ENCODE measurements at places on chromosomes 5 and 9.

- no peak for DNase-seq
Observed at GRCh38 chr5:158967541-158967940, 132.2 kb downstream of the EBF1 start.

- DNase-seq, result no peak
Observed at GRCh38 chr5:77518304-77518703, 26.2 kb upstream of the WDR41 start.

GRCh38 chr9:77933019-77933418, 98.6 kb downstream of the GNAQ start:
- DNase-seq, result no peak

DNA sequence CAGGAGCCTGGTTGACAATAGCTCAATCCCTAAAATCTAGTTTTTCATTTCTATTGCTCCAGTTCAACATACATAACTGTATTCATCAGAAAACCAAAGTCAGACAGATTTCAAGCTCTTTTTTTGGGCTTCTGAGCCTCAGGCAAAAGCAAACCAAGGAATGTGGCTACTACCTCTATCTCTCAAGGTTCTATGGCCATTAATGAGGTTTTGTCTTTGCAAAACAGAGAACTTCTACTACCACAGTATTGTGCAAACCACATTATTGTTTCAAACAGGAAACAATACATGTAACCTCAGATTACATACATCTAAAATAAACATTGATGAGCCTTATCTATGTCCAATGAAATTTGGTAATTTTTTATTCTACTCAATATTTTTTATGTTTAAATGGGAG, 35.5 kb upstream of the FTMT start:
- no peak for DNase-seq

- no peak for DNase-seq
Observed at GRCh38 chr9:84748112-84748511, 78.6 kb downstream of the NTRK2 start.

- DNase-seq, result no peak
Observed at GRCh38 chr9:92513349-92513748, 22.4 kb downstream of the ECM2 start.

DNA sequence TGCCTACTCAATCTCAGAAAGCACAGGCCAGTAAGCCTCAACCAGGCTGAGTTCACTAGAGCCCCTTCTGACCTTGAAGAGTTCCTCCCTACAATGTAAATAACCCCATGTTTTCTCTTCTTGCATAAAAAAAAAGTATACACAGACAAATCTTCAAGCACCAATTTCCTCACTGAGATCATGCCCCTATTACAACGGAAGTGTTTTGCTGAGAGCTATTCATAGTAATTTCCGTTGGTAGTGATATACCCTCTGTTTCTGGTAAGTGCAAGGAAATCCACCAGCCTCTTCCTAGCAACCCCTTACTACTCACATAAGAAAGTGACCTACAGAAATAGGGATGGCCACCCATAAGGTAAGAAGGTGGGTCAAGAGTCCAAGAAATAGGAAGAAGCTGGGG, 76.4 kb upstream of the TARS1 start:
- no peak for DNase-seq

GRCh38 chr9:70802758-70803436, 318.5 kb downstream of the TRPM3 start:
- DNase-seq, result no peak

- DNase-seq, result peak; percentile 60
Observed at GRCh38 chr5:130836729-130837649, 328.1 kb downstream of the HINT1 start.

DNA sequence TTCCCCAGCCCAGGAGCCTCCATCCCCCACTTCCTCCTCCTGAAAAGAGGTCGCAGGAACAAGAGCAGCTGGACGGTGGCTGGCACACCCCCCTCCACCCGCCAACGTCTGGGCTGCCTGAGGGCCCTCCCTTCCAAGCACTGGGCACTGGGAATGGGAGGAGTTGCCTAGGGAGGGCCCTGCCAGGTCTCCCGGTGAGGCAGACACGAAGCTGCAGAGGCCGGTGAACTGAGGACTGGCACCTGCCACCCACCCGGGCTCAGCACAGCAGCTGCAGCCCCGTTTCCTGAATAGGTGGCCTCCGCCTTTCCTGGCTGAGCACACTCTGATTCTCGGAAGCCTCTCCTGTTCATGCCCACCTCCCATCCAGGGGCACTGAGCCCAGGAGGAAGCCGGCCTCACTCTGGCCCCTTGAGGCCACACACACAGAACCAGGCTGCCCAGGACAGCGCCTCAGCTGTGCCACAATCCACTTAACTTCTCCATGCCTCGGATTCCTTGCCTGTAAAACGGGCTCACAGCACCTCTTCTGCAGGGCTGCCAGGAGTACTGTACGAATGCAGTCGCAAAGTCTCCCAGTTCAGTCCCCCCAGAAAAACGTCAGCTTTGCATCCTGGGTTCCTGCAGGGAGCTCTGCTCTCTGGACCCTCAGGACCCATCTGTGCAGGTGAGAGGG, 1.3 kb downstream of the NPDC1 start:
- no peak for DNase-seq

DNA sequence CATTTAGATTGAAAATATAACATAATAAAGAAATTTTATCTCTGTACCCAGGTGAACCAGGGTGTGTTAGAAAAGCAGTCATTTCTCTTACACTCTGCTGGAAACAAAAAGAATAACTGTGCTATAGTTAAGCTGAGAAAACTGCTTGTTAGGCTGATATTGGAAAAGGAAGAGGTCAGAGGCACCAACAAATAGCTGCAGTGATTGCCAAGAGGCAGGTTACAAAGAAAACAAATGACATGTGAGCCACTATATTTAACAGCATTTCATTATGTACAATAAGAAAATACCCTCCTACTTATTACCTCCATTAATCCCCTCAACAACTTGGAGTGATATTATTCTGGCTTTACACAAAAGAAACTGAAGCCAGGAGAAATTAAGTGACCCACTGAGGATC, 607.9 kb upstream of the TLE4 start:
- DNase-seq, result no peak

DNA sequence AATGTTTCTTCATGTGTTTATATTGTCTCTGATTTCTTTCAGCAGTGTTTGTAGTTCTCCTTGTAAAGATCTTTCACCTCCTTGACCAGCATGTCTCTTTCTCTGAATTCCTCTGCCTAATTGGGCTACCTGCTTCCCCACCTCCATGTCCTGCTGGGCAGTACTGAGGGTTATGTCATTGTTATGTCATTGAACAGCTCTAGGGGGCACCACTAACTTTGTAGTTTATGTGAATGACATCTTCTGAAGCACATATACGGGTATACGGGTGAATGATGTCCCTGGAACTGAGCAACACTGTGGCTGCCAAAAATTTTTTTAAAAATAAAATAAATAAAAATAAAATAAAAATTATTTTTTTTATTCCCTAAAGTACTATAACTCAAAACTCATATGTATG, 16.9 kb upstream of the SNCAIP start:
- no peak for DNase-seq

DNA sequence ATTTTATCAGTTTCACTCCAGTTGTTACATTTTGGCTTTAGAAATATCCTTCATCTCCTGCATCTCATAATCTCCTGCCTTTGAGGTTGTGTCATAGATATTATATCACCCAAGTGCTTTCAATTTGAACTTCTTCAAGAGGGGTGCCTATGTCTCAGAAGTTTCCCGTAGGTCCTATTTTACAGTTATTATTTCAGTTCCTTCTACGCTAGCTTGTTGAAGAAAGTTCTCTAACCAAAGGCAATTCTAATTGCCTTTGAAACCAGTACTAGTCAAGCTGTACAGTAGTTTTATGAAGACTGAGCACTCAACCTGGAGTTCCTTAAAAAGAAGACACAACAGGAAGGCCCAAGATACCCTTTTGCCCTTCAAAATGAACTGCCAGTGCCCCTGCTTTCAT, 116.4 kb downstream of the ZCCHC7 start:
- DNase-seq, result no peak

DNA sequence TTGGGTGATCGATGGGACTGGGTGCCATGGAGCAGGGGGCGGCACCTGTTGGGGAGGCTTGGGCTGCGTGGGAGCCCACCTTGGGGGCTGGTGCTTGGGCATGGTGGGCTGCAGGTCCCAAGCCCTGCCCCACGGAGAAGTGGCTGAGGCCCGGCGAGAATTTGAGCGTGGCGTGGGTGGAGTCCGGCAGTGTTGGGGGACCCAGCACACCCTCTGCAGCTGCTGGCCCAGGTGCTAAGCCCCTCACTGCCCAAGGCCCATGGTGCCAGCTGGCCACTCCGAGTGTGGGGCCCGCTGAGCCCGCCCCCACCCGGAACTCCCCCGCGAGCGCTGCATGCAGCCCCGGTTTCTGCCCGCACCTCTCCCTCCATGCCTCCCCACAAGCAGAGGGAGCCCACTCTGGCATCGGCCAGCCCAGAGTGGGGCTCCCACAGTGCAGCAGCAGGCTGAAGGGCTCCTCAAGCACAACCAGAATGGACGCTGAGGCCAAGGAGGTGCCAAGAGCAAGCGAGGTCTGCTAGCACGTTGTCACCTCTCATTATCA, 1178.6 kb upstream of the CDH10 start:
- DNase-seq, result no peak

Measured in CD4-positive, CD25-positive, alpha-beta regulatory T cell (primary cell).